ENCODE measurements at places on chromosomes 2 and 18. TPM values are rescaled to one million over a fixed set of nuclear protein-coding genes. Genes with fewer than 3 reads are reported as not detected.
A peak's percentile ranks its signal among the peaks of the same experiment; 100 is the strongest.

Gene VRK2
- not detected for polyA plus RNA-seq

Gene IL1B
- 0.25 TPM for polyA plus RNA-seq

Gene REG1B
- not detected for polyA plus RNA-seq

Gene SPP2
- 0.30 TPM for polyA plus RNA-seq

Gene SPC25
- polyA plus RNA-seq: 4.8 TPM

Gene MC2R
- not detected for polyA plus RNA-seq

Gene TANC1
- polyA plus RNA-seq: 19.2 TPM

Gene SRD5A2
- not detected for polyA plus RNA-seq

Gene IL36RN
- not detected for polyA plus RNA-seq

Gene RNASEH1
- polyA plus RNA-seq: 34.4 TPM

Gene ERBB4
- polyA plus RNA-seq: 0.05 TPM

Gene STK17B
- 5.1 TPM for polyA plus RNA-seq

- no peak for DNase-seq
Observed at GRCh38 chr18:36534154-36534688, 236.7 kb downstream of the FHOD3 start.

DNA sequence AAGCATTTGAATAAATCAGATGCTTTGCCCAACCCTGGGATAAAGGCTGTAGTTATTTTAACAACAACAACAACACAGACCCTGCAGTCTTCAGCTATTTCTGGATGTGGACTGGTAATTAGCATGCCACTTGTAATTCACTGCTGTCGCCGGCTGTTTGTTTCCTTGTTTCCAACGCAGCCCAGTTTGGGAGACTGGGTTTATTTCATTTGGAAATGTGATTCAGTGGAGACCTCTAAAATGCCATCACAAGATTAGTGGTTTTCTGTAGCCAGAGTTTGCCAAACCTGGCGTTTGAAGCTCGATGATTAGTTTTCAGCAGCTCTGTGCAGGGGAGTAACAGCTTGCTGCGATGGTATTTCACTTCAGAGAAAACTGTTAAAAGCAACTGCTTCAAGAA, 83.5 kb downstream of the LDLRAD4 start:
- no peak for DNase-seq

- no peak for DNase-seq
Observed at GRCh38 chr2:224401641-224402342, at the start of gene FAM124B. FAM124B (minus strand) TSS chr2:224402107; CDS start chr2:224401768, 339 bp downstream.

- no peak for DNase-seq
Observed at GRCh38 chr2:47190188-47190881, 35.2 kb upstream of the STPG4 start.

GRCh38 chr2:191739194-191739593, 61.3 kb downstream of the NABP1 start:
- DNase-seq: no peak

DNA sequence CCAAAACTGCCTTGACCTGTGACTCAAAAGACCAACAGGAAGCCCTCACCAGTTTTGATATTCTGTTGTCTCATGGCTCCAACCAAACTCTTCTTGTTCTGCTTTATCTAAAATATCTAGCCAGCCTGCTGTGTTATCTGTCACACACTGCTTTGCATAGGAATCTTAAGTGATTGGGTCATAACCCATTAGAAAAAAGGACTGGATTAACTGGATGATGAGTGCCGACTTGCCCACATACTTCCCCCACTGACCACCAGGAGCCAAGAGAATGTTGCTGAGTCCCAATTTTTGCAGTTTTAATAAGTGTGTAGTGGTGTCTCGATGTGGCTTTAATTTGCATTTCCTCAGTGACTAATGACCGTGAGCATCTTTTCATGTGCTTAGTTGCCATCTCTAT, 6.5 kb downstream of the MOGAT1 start:
- DNase-seq: no peak

- DNase-seq: no peak
Observed at GRCh38 chr2:168998609-168999211, 32.4 kb downstream of the ABCB11 start.

- DNase-seq: no peak
Observed at GRCh38 chr2:227785293-227785692, 28.3 kb upstream of the CCL20 start.

GRCh38 chr2:191470306-191470705, 207.6 kb upstream of the NABP1 start:
- no peak for DNase-seq

- no peak for DNase-seq
Observed at GRCh38 chr2:156619021-156619539, 182.9 kb downstream of the GPD2 start.

DNA sequence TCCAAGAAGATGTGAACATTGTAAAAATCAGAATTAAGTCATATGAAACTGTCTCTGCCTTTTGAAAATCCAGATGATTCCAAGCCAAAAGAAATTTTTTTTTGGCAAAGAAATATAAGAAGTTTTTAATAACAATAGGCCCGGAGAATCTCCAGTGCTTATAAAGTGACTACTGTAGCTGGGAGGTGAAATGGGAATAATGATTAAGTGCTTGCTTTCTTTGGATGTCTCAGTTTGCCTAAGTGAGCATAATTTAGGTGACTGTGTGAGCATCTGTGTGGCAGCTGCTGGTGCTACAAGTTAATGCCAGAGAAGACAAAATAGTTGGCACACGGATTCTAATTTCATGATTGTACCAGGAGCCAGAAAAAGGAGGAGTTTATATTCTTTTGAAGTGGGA, 185.0 kb downstream of the LTBP1 start:
- DNase-seq: no peak

DNA sequence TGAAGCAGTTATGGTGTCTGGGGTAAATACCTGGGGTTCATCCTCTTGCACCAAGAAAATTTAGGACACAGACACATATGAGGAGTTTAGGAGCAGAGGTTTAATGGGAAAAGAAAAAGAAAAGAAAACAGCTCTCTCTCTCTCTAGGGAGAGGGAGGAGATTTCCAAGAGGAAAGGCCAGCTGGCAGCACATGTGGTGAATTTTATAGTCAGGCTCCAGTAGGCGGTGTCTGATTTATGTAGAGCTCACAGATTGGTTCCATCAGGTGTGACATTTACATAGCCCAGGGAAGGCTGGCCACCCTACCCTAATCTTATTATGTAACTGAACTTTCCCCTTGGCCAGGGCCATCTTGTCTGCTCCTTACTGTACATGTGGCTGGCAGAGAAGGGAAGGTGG, 297.5 kb upstream of the RGPD4 start:
- DNase-seq: peak; percentile 32

DNA sequence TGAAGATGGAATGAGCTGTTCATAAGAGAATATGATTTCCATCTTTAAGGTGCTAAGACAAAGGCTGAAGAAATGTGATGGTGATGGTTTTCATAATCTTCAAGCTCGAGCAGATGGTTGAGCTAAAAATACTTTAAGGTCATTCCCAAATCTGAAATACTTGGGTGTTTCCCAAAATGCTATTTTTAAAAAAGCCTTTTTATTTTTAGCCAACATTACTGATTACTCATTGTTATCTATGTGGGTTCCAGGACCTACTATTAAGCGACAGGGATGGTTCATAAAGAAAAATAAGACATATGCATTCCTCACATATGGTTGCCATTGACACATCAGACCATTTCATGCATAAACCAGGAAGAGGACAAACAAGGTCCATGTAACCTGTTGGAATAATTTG, 298.5 kb downstream of the PLCL1 start:
- no peak for DNase-seq

DNA sequence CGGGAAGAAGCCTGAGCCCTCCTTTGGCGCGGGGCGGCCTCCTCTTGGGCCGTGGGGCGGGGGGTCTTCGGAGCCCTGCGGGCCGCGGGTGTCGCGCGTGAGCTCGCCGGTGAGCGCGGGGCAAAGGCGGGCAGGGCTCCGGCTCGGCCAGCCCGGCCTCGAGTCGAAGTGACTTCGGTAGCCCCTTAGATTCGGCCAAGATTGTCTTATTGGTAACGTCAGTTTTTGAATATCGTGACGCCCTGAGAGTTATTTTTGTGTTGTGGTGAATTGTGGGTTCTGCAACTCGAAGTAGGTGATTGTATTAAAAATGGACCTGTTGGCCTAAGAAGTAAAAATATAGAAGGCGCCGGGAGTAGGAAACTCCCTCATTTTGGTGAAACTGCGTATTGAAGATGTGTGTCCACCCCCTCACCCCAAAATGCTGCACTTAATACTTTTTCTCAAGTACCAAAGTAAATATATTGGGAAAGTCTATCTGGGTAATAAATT, 669 bp downstream of the MARCHF7 start:
- DNase-seq: no peak

DNA sequence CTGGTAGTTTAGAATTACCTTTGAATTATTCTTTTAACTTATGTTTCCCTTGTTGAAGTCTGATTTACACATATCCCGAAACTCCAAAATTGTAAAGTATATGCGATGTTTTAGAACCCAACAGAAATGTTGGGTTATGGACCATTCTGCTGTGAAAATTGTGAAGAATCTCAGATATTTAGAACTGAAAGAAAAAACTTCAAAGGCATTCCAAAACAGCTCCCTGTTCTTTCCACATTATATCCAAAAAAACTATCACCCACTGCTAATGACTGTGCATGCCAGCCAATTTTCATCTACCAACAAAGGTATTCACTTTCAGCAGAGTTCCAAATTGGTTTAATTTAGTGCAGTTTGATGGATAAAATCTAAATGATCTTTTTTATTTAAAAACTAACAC, 21.5 kb upstream of the PDE1A start:
- no peak for DNase-seq

DNA sequence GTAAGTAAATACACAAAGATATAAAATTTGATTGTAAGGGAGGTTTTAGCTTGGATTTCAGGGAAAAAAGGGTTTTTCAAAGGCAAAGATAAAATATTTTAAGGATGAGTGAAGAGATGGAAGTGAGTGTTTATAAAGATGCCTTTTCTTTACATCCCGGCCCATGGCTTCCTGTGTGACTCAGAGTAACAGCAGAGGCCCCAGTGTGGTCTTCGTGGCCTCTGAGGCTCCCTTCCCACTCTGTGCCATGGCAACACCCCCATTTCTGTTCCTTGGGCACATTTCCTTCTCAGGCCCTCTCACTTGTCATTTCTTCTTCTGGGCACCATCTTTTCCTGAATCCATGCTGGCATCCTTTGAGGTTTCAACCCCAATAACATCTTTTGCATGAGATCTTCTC, 92.6 kb upstream of the TMEM18 start:
- DNase-seq: no peak

GRCh38 chr2:41940060-41940744, 107.6 kb upstream of the PKDCC start:
- DNase-seq: no peak
